ENCODE measurements at places on chromosomes 3 and 15.
A peak's percentile ranks its signal among the peaks of the same experiment; 100 is the strongest.

DNA sequence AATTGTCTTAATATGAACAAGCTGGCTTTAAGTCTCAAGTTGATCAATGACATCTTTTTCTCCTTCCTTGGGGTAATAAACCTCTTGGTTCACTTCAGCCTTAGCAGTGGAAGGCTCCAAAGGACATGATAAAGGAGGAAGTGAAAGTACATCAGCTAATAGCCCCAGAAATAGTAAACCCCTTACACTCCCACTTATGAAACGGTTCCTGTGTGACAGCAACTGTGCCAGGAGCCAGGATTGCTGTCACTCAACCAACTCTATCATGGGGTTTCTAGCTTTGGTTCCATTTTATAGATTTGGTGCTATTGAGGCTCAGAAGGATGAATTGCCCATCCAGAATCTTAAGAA, 216.7 kb downstream of the ABHD5 start:
- peak; percentile 54 for DNase-seq

DNA sequence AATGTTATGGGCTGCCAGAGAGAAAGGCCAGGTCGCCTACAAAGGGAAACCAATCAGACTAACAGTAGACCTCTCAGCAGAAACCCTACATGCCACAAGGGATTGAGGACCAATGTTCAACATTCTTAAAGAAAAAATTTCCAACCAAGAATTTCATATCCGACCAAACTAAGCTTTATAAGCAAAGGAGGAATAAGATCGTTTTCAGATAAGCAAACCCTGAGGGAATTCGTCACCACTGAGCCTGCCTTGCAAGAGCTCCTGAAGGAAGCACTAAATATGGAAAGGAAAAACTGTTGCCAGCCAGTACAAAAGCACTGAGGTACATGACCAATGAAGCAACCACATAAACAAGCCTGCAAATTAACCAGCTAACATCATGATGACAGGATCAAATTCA, 33.1 kb downstream of the PYGO1 start:
- no peak for DNase-seq

- peak; percentile 52 for DNase-seq
Measured at GRCh38 chr3:129526121-129526900, 2.1 kb upstream of the RHO start.

DNA sequence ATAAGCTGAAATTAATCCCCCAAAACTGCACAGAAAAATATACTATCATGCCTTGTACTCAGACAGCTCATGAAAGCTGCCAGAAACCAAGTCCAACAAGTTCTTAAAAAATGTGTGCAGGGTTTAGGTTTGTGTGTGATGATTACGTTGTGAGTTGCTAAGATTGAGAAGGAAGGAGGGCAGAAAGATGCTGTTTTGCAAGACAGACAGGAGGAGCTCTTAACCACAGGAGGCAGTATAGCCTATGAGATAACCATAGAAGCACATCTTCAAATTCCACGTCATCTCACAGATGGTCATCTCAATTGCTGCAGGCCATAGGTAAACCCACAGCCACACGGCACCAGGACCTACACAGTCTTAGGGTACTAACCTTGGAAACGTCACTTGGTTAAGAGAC, 191.9 kb downstream of the STT3B start:
- no peak for DNase-seq

Data from GM06990 (cell line).